NCI-H146 (cell line): ENCODE measurements at places on chromosomes 16 and 17.

- no peak for DNase-seq
Measured at GRCh38 chr17:51855806-51856205, 302.7 kb downstream of the CA10 start.

DNA sequence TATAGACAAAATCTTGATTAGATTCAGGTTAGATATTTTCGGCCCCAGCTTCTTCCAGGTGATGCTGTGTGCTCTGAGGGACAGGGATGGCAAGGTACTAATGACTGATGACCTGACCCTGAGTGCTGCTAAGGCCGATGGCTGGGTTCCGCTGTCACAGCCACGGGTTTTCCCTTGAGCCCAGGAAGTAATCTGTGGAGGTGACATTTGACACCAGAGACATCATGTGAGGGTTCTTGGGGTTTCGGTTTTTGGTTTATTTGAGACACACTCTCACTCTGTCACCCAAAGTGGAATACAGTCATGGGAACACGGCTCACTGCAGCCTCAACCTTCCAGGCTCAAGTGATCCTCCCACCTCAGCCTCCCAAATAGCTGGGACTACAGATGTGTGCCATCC, 9.8 kb downstream of the OTOP3 start:
- no peak for DNase-seq

DNA sequence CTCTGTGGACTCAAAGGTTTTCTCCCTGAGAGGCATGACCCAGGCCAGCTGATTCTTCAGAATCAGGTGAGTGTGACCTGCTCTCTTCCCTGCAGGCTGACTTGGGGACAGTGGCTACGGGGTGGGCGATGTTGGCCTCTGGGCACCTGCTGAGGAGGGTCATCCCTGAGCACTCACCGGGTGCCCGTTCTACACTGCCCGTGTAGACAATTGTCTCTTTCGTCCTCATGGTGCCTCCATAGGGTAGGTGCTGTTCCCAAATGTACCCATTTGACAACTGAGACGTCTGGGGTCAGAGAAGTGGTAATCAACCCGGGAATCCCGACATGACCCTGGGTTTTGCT, 74.8 kb downstream of the GOSR1 start:
- DNase-seq = no peak

- no peak for DNase-seq
Measured at GRCh38 chr16:60636117-60636516, 1400.1 kb downstream of the CDH8 start.

DNA sequence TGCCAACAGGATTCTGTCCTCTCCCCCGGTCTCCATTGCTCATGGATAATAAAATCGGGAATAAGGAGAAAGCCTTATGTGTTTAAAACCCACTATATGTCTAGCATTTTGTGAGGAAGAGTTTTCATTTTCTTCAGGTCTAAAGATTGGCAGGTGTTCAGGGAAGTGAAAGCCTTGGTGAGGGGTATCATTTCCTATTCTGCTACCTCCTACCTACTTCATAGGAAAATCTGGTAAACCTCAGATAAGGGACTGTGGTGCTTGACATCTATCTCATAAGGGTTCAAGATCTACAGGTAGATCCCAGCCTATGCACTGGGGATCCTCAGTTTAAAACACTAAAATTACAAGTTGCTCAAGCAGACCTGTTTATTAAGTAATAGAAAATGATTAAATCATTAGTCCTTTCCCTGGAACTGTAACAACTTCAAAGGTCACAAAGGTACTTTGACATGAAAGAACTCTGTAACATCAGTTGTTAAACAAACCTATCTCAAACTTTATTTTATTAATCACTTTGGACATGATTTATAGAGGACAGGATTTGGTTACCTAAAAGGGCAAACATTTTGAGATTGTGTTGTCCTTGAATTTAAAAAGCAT, 6.5 kb downstream of the MOSMO start:
- DNase-seq = no peak

GRCh38 chr16:74501484-74502478, 80.5 kb upstream of the CLEC18B start:
- no peak for DNase-seq

GRCh38 chr16:15765880-15766279, 90.9 kb downstream of the MYH11 start:
- DNase-seq = peak; percentile 51

DNA sequence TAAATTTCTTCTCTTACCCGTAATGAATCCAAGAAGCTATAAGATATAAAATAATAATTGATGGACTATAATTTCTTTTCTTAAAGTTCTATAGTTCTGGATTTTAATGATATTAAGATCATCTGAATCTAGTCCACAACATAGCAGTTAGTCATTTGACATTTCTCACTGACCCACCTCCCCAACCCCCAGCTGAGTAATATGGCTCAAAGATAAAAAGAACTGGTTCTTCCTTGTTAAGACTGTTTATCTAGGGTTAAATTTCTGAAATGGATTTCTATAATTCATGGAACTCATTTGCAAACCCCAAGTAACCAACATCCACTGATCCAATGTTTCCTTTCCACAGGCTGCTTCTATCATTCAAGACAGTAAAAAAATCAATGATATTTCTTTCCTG, 133.9 kb upstream of the SOX9 start:
- no peak for DNase-seq

- no peak for DNase-seq
Measured at GRCh38 chr17:45646288-45646988, 137.7 kb upstream of the CRHR1 start.

- no peak for DNase-seq
Measured at GRCh38 chr16:28586466-28586865, 10.4 kb downstream of the SULT1A2 start.

DNA sequence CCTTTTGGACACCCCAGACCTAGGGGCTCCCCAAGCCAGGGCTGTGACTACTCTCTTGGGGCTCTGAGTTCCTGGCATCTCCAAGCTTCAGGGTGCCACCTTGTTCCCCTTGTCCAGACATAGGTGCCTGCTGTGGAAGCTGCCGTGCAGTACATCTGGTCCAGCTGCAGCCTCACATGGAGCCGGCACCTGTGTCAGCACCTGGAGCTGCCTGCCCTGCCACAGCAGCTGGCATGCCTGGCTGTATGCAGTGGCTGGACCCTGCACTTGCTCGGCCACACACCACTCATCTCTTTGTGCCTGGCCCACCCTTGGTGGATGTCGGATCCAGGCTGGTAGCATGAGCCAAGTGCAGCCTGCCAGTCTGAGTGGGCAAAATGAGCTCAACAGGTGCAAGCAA, 775.8 kb downstream of the CDH11 start:
- DNase-seq = peak; percentile 1

GRCh38 chr17:19619705-19620325, 28.7 kb upstream of the ALDH3A2 start:
- no peak for DNase-seq

GRCh38 chr16:81140930-81141780, 45.0 kb upstream of the GCSH start:
- no peak for DNase-seq

- DNase-seq = no peak
Measured at GRCh38 chr17:27360507-27360906, 66.6 kb downstream of the WSB1 start.

DNA sequence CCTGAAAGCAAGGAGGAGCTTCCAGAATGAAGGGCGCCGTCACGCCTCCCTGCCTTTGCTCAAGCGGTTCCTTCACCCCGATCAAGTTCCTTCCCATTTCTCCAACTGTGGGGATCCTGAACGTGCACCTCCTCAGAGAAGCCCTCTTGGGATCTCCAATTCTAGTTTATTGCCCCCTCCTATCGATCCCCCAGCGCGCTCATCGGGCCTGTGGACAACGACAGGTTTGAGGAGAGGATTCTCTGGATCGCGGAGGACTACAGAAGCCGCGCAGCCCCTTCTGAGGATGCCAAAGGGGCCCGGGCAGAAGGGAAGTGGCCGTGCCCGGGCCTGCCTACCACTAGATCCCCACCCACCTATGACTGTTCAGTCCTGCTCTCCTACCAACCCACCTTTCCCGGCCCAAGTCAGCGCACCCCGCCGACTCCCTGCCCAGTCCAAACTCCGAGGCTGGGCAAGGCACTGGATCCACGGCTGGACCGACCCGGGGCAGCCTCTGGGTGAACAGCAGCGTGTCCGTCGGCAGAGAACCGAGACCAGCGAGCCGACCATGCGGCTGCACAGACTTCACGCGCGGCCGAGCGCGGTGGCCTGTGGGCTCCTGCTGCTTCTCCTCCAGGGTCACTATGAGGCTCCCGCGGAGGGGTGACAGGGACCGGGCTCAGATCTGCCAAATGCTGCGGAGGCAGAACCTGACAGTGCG, 12.8 kb upstream of the CES3 start:
- DNase-seq = no peak

- peak; percentile 71 for DNase-seq
Measured at GRCh38 chr16:11474617-11475291, 112.0 kb downstream of the LITAF start.

- DNase-seq = no peak
Measured at GRCh38 chr17:5661491-5662125, 77.3 kb upstream of the NLRP1 start.

DNA sequence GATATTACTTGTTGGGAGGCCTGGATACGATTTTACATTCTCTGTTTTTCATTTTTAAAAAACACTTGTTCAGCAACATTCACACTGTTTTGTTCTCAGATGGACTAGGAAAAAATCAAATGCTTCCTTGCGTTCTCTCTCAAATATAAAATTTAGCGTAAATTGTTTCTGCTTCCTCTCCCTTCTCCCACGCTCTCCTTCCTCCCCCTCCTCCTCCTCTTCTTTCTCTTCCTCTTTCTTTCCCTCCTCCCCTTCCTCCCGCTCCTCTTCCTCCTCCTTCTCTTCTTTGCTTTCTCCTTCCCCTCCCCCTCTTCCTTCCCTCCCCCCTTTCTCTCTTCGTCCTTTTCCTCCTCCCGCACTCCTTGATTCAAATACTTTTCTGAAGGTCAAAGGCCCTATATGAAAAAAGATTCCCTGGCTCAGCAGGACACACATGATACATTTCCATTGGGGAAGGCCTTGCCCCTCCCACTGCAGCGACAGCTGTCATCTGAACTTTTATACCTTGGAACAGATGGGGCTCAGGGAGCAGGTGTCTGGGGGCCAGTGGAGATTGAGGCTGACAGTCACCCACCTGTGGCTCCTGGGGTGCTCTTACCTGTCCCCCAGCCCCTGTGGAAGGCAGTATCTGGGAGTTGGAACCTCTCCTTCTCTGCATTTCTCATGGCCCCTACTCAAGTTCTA, 99.4 kb upstream of the SDK2 start:
- DNase-seq = no peak

DNA sequence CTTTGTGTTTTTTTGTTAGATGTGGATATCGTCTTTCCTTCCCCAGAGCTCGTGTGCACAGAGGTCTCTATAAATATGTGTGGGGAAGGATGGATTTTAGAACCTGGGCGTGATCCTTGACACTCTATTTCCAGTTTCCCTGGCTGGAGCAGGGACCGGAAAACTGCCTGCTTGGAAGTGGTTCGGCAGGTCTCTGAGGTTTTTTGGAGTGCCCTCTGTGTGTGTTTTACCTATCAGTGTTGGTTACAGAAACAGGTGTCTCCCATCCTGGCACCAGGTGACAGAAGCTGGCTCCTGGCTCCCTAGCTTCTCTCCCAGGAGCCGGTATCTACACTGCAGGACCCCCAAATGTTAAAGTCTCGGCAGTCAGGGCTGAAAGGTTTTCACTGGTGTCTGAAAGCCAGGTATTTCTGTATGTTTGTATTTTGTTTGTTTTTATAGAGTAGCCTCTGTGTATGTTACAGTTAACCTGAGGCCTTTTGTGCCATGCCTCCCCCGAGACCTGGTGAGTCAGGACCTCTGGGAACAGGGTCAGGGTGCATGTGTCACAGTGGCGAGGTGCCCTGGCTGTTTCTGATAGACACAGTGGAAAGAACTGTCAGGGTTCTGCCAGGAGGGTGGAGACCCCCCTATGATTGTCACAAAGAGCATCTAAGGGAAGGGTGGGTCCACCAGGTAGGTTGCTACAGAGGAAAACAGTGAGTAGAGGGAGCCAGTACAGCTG, 31.3 kb downstream of the ZC3H18 start:
- DNase-seq = no peak

GRCh38 chr17:8332688-8333087, 7.0 kb upstream of the ODF4 start:
- DNase-seq = peak; percentile 28

DNA sequence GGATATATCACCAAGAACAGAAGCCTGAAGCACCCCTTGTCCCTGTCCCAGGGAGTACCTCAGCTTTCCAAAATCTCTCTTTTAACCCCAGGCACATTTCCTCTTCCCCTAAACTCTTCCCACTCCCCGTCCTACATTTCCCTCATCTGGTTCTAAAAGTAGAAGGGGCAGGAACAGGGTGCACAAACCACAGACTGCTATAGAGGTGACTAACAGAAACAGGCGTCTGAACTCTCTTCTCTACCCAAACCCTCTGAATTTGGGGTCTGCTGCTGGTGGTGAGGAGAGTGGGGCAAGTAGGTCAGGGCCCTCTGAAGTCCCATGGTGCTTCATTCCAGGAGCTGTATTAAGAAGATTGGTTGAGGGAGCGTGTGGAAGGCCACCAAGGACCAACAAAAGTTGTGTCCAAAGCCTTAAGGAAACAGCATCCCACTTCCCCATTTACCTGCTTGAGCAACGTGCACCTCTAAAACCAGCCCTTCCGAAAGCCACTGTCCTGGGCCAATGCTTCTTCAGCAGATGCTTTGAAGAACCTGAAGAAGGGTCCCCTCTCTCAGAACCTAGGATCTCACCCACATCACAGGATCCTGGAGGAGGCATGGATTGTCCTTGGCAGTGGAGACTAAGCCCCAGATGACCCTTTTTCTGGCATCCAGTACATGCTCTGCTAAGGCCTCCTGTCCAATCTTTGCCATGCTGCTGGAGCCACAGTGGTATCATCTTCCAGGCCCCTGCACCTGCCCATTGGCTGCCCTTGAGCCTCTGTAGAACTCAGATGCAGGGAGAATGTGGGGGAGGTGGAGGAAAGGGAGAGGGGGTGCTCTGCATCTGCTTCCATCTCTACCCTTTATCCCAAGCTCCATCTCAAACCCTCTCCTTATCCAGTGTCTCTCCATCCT, 5.7 kb upstream of the NR1D1 start:
- DNase-seq = no peak

- DNase-seq = no peak
Measured at GRCh38 chr17:30920683-30921543, 832 bp upstream of the ADAP2 start.

GRCh38 chr17:67311575-67311974, 54.8 kb downstream of the PSMD12 start:
- DNase-seq = no peak
